Activated gamma-delta T cell (primary cell): ENCODE measurements at places on chromosomes 1 and 21.

DNA sequence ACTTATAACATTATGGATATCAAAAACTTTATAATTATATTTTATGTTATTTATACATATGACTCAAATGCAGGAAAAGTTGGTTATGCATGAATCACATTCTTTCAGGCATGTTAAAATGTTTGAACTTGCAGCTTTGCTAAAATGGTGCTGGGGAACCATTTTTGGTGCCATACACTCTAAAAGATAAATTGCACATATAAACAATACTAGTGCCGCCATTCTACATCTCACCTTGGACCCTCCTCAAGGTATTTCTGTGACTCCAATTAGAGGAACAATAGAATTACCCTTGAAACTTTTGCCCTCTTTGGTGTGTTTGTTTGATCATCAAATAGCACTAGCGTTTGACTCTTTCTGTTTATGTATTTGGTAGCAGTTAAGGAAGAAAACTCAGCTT is 997 bp downstream of the PRKACB start:
- DNase-seq = no peak

GRCh38 chr21:16708101-16708835 is 804.6 kb upstream of the CXADR start:
- no peak for DNase-seq

DNA sequence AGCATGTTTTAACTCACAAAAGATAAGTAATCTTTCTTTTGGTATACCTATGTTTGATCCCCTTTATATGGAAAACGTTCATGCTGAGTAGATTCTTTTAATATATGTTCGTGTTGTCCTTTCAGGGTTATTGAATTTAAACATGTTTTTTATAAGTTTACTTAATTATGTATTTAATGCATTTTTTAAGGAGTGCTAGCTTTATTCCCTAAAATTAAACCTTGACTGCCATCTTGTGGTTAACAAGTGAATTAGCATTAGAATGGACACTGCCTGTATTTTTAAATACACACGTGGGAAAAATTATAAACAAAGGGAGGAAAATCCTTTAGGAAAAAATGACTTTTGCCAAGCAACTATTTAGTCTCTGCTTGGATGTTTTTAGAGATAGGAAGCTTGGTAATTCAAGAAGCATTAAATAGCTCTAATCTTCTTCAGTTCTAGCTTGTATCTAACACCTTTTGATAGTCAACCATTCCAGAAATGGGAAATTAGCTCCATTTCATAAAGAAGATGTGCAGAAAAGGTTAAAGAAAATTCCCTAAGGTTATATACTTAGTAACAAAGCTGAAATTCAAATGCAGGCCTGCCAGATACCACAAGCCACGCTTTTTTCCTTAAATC is 43.0 kb downstream of the UBE2U start:
- DNase-seq = no peak

DNA sequence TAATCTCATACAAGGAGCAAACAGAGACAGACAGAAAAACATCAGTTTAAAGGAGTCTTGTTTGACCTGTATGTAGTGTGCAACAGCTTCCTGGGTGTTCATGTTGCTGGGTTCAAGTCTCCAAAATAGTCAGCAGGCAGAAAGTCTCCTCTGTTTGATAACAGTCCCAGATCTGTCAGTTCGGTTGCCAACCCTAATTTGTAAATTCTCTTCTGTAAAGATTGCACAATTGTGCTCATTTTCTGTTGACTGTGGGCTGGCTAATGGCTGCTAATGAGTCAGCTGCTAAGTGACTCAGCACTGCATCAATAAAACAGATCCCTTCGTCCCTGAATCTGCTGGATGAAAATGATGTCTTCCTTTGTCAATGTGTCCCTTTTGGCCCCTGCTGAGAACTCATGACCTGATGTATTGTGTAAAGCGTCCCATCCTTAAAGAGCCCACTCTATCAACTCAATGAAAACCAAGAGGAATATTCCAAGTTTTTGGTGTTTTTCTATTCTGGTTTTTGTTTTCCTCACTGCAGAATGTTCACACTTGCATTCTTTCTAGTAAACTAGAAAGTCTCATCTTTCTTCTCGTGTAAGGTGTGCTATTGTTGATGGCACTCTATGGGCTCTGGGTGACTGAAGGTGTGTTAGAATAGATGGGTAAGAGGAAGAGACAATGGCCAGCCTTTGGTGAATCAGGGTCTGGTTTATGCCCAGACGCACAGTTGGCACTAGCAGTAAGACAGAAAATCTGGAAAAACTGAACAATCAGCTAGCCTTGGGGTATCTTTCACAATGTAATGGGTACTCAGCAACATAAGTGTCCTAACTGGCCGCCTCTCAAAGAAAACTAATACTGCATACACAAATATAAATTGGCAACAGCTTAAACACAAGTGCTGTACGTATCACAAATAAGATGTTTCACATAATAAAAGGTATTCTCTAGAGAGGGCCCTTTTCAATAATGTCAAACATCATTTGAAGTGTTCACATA is 75.1 kb upstream of the SIPA1L2 start:
- DNase-seq = no peak

- no peak for DNase-seq
These were observed 7.3 kb downstream of the TMEM35B start for GRCh38 chr1:34977858-34978257.

- DNase-seq = no peak
These were observed 33.9 kb downstream of the TMEM63A start for GRCh38 chr1:225848030-225848955.

GRCh38 chr1:3353876-3354275 is 100.6 kb upstream of the ARHGEF16 start:
- no peak for DNase-seq

GRCh38 chr1:26677306-26678115 is 18.3 kb upstream of the ARID1A start:
- DNase-seq = no peak

DNA sequence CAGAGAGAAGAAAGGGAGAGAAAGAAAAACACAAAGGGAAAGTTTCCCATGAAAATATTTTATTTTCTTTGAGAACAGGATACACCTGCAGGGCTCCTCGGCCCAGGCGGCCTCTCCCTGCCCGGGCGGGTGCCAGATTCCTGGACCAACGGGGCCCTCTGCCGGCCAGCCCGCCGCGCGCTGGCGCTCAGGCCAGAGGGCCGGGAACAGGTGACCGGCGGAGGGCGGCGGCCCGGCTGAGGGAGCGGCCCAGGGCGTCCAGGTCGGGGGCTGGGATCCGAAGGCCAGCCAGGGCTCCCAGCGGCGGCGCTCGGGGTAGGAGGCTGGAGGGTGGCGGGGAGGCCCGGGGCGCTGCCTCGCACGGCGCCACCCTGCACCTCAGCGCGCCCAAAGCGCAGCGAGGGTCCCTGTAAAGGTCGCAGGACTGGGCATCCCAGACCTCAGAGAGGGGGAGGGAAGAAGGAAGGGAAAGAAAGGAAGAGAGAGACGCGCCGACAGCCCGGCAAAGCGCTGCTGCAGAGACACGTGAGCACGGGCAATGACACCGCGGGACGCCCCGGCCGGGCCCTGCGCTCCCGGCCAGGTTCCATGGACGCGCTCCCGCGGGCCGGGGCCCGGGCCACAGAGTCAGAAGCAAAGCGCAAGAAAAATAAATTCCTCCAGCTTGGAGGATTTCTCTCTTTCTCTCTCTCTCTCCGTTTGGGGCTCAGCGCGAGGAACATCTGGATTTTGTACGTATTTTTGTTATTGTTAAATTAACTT is 927 bp downstream of the WNT9A start:
- no peak for DNase-seq
